ENCODE measurements at places on chromosomes 4 and X.
A peak's percentile ranks its signal among the peaks of the same experiment; 100 is the strongest.

DNA sequence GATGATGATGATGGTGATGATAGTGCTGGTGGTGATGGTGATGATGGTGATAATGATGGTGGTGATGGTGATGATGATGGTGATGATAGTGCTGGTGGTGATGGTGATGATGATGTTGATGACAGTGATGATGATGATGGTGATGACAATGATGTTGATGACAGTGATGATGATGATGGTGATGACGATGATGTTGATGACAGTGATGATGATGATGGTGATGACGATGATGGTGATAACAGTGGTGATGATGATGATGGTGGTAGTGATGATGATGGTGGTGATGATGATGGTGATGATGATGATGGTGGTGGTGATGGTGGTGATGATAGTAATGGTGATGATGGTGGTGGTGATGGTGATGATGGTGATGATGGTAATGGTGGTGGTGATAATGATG, 80.1 kb upstream of the MXRA5 start:
- DNase-seq = no peak

- DNase-seq = no peak
Observed at GRCh38 chrX:148871422-148872160, 371.2 kb downstream of the AFF2 start.

DNA sequence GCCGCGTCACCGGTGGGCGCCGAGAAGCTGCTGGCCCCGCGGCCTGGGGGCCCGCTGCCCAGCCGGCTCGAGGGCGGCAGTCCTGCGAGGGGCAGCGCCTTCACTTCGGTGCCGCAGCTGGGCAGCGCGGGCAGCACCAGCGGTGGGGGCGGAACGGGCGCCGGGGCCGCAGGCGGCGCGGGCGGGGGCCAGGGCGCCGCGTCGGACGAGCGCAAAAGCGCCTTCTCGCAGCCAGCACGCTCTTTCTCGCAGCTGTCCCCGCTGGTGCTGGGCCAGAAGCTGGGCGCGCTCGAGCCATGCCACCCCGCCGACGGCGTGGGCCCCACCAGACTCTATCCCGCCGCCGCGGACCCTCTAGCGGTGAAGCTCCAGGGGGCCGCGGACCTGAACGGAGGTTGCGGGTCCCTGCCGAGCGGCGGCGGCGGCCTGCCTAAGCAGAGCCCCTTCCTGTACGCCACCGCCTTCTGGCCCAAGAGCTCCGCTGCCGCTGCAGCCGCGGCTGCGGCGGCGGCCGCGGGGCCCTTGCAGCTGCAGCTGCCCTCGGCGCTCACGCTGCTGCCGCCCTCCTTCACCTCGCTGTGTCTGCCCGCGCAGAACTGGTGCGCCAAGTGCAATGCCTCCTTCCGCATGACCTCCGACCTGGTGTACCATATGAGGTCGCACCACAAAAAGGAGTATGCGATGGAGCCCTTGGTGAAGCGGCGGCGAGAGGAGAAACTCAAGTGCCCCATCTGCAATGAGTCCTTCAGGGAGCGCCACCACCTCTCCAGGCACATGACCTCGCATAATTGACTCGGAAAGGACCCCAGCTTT, 5.6 kb downstream of the PRDM8 start:
- peak; percentile 44 for DNase-seq

DNA sequence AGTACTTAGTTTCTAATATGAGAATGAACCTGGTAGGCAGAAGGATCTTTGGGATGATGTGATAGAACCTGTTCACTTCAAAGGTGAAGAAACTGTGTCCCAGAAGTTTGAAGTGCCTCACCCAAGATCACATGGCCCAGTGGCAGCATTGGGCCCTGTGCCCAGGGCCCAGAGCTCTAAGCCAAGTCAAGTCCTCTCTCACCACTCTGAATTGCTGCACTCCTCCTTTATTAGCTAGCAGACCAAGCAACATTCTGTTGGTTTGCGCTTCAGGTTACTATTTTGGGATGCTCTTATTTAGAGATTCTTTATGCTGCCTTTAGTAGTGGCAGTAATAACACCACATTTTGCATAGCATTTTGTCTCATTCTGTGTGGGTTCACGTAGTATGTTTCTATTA, 82.7 kb downstream of the PARM1 start:
- DNase-seq = no peak

- DNase-seq = no peak
Observed at GRCh38 chr4:34108391-34108790, 2135.9 kb downstream of the ARAP2 start.

GRCh38 chrX:38170556-38170955, 50.1 kb downstream of the SRPX start:
- no peak for DNase-seq

GRCh38 chrX:74249963-74250362, 54.0 kb upstream of the ZCCHC13 start:
- no peak for DNase-seq

- no peak for DNase-seq
Observed at GRCh38 chrX:24080704-24081103, 25.9 kb downstream of the EIF2S3 start.

DNA sequence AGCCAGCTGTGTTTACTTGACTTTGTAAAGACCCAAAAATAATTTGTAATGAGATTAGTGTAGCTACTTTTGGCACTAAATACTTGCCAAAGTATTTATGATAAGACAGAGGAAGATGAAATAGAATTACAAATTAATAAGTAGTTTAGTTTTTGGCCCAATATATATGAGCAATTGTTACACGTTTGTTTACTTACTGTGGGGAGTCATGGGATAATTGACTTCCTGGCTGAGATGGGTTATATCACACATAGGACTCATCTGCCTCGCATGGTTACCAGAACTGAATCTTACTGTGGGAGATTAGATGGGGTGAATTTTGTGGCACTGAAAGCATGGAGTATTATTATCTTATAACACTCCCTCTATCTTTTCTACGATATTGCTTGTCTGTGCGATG, 66.6 kb downstream of the INTS12 start:
- no peak for DNase-seq

GRCh38 chrX:72309297-72310071, 3.8 kb upstream of the CITED1 start:
- DNase-seq = no peak

DNA sequence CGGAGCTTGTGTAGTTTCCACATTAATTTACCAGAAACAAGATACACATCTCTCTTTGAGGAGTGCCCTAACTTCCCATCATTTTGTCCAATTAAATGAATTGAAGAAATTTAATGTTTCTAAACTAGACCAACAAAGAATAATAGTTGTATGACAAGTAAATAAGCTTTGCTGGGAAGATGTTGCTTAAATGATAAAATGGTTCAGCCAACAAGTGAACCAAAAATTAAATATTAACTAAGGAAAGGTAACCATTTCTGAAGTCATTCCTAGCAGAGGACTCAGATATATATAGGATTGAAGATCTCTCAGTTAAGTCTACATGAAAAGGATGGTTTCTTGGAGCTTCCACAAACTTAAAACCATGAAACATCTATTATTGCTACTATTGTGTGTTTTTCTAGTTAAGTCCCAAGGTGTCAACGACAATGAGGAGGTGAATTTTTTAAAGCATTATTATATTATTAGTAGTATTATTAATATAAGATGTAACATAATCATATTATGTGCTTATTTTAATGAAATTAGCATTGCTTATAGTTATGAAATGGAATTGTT, at the start of gene FGB:
FGB (plus strand) TSS at position 315 of the 558 bp plus-strand sequence; CDS start at position 323, 8 bp downstream.
- DNase-seq = no peak

GRCh38 chrX:12249997-12250396, 111.7 kb downstream of the FRMPD4 start:
- DNase-seq = no peak

- DNase-seq = no peak
Observed at GRCh38 chrX:21960569-21961541, 20.3 kb downstream of the SMS start.

GRCh38 chr4:109947918-109948317, 35.2 kb downstream of the EGF start:
- DNase-seq = no peak

DNA sequence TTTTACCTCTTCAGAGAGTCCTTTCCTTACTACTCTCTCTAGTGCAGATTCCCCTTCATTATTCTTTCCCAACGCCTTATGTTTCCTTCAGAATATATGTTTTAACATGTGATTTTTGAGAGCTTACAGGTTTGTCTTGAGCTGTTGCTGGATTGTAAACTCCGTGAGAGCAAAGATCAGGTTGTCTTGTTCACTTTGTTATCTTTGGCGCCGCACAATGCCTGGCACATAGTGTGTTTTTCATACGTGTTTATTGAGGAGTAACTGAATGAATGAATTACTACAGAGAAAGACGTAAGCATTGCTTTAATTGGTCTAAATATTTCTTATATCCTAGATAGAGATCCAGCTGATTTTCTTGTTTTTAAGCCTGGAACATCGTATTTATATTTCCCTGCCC, 80.5 kb upstream of the SLC4A4 start:
- no peak for DNase-seq

DNA sequence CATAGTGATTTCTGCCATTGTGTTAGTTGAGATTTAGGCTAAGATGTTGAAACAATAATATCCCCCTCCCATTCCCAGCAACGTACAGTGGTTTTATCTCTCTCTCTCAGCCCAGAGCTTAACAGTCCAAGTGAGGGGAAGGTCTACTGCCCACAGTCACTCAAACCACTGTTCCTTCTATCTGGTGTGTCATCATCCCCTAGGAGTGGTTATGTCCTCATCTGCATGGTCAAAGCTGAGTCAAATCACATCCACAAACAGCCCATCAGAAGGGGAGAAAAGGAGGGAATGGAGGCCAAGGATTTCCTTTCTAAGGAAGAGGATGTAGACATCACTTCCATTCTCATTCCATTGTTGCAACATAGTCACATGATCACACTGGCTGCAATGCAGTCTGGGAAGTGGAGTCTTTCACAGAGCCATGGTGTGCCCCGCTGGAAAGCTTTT, 42.8 kb upstream of the CHRNA9 start:
- peak; percentile 11 for DNase-seq

- DNase-seq = no peak
Observed at GRCh38 chrX:141201962-141202361, 25.0 kb upstream of the LDOC1 start.

DNA sequence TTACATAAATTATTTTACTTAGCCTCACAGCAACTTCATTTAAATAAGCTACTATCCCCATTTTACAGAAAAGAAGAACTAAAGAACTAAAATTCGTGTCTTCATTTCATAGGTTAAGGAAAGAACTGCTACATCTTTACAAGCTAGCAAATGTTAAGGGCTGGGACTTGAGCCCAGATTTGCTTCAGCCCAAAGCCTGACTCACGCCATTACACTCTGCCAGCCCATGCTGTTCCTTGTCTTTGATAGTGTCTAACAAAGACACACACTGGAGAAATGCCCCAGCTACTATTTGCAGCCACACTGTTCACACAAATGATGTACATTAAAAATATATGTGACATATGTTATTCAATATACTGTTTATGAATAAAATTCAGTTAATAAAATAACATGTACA, 29.0 kb upstream of the ERVMER34-1 start:
- DNase-seq = no peak

- DNase-seq = no peak
Observed at GRCh38 chr4:11719879-11720278, 291.2 kb upstream of the HS3ST1 start.

GRCh38 chr4:143382596-143382995, 45.9 kb downstream of the GAB1 start:
- DNase-seq = no peak

GRCh38 chrX:65035446-65035770, 59.2 kb upstream of the ZC4H2 start:
- DNase-seq = peak; percentile 22

- no peak for DNase-seq
Observed at GRCh38 chr4:167079762-167080161, 154.5 kb downstream of the SPOCK3 start.

DNA sequence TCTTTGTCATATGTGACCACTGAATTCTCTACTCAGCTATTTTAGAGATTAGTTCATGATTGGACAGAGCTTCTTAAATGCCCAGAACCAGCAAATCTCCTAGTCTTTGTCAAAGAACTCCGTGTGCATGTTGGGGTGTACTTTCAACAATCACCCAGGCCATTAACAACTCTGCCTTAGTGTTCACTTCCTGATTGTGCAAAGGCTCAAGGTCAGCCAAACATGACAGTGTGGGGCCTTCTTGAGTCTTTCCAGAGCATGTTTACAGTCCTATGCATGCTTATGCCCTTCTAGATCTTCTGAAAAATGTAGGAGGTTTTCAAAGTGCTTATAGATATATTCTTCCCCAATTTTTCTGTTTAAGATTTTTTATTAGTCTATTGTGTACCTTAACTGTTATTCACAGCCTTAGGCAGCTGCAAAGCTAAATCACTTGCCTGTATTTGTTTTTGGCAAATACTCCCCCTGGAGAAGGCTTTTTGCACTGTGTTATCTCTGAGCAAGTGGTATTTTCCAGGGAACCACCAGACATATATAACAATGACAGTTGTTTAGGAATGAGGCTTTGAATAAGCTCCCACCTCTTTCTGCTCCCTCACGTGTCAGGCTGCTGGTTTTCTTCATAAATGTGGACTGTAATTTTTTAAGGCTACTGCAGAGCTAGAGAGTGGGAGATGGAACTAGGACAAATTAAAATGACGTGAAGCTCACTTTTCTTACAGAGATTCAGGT, 24.0 kb upstream of the DRP2 start:
- no peak for DNase-seq

DNA sequence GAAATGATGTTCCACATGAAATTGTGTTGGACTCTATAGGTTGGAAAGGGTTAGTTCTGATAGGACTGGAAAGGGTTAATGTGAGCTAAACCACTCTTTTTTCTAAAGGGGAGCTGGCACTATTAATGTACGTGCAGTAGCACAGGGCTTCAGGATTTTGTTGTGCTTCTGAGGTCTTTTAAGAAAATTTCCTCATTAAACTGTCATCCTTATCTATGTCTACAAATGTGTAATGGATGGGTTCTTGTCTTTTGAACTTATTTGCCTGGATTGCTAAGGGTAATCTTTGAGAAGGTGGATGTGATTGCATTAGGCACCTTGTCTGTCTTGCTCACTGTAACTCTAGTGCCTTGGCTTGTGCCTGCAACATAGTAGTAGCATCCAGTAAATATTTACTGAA, 106.0 kb upstream of the SLC4A4 start:
- DNase-seq = no peak

- no peak for DNase-seq
Observed at GRCh38 chr4:185987961-185988627, 80.9 kb upstream of the TLR3 start.

GRCh38 chr4:118005883-118006282, 28.4 kb upstream of the NDST3 start:
- no peak for DNase-seq

GRCh38 chr4:4430492-4431195, 43.7 kb downstream of the NSG1 start:
- peak; percentile 74 for DNase-seq

DNA sequence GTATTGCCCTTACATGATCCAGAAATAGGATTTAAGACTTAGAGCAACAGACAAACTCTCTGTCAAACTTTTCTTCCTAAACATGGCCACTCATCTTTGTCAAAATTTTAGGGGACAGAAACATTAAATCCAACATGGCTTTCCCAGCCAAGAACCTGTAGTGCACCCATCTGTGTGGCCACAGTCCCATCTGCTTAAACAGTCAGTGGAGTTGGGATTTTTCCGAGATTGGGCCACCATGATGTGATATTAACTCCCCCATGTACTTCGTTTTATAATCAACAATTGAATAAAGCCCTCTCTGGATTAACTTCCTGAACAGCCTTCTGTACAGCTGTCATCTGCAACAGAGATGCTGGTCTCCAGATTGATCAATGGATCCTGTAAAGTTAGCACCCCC, 28.9 kb downstream of the TMEM144 start:
- no peak for DNase-seq
